ENCODE measurements at places on chromosomes 7 and 10.

- DNase-seq, result no peak
Measured at GRCh38 chr10:62861507-62861906, 45.3 kb upstream of the EGR2 start.

DNA sequence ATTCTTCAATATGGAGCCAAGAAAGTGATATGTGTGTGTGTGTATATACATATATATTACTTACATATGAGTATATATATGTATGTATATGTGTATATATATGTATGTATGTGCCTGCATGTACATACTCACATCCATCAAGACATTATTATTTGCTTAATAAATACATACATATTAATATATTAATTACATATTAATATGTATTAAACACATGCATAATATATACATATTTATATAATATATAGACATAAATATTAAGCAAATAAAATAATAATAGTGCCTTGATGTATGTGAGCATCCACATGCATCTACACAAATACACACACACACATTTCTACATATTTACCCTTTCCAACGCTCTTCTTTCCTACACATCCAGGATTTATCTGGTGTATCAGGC, 88.7 kb upstream of the KCNMA1 start:
- no peak for DNase-seq

GRCh38 chr10:56823849-56824248, 462.8 kb upstream of the ZWINT start:
- no peak for DNase-seq

DNA sequence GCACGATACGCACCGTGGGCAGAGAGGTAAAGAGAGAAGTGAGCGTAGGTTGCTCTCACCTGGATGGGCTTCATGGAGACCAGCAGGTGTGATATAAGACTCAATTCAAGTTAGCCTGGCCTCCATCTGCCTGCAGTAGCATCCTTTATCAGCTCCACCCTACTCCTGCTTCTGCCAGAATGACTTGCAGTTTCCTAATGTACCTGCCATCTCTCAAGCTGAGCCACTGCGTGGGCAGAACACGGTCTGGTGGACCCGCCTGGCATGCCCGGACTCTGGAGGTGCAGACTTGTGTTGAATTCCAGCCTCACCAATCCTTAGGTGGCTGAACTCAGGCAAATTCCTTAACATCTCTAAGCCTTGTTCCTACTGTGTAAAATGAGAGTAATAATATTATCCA, 64.3 kb downstream of the STEAP1B start:
- DNase-seq, result no peak

GRCh38 chr7:77657427-77658224, 38.6 kb upstream of the RSBN1L start:
- DNase-seq, result peak; percentile 68

DNA sequence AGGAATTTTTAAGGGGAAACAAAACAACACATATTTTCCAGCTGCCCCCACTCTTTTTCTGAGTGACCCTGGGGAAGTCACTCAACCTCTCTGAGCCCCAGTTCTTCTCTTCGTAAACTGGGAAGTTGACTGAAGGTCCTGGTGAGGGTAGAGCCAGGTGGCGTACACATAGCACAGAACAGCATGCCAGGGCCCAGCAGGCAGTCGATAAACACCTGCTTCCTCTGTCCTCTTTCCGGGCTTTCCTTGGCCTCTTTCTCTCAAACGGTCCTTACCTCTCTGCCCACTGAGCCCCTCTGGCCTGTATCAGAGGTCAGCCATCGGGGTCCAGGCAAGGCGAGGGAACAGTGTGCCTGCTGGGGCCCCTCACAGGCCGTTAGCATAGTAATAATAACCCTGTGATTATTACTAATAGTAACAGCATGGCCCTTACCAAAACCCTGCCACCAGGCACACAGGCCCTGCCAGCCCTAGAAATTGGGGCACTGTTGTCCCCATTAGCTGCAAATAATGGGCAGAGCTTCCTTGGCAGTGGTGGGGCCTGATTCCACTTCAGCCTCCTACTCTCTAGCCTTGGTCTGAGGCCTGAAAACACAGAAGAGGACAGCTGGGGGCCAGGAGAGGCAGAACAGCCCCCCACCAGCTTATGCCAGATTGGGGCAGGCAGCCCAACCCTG, 37.3 kb upstream of the SLC29A3 start:
- no peak for DNase-seq

- DNase-seq, result no peak
Measured at GRCh38 chr10:113450046-113450804, 102.6 kb upstream of the HABP2 start.

- DNase-seq, result no peak
Measured at GRCh38 chr7:1340461-1341360, 108.0 kb downstream of the UNCX start.

DNA sequence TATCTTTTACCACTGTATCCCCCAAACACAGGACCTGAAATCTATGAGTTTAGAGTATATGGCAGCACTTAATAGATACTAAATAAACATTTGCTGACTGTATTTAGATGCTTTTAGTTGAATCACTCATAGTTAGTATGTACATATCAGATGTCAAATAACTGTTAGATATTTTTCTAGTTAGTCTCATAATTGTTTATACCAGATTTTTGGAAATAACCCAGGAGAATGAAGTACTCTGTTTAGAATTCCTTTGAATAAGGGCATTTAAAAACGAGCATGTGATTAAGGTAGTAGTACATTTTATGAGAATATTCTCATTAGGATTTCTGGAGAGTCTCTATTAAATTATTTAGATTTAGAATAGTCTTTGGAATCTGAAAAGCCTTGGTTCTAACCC, 22.3 kb upstream of the ZEB1 start:
- no peak for DNase-seq

DNA sequence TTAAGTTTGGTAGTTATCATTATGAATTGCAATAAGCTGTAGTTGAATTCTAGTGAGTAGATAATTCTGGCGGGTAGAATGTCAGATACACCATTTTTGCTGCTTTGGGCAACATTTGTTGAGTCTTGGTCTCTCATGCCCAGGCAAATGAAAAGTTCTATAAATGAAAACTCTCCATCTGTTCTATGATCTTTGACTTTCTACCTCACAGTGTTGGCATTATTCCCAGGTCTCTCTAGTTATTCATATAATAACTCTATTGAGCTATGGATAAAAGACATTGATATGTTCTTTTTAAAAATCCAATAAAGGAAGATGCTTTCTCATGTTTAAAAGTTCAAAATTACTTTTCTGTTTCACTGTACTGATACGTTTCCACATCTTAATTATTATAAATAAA, 415.3 kb upstream of the SEMA3D start:
- DNase-seq, result no peak
